Coronary artery (tissue), 2 donors: ENCODE measurements at places on chromosomes 3 and 15.

GRCh38 chr3:46266598-46266997, 24.3 kb downstream of the CCR3 start:
- DNase-seq: no peak

DNA sequence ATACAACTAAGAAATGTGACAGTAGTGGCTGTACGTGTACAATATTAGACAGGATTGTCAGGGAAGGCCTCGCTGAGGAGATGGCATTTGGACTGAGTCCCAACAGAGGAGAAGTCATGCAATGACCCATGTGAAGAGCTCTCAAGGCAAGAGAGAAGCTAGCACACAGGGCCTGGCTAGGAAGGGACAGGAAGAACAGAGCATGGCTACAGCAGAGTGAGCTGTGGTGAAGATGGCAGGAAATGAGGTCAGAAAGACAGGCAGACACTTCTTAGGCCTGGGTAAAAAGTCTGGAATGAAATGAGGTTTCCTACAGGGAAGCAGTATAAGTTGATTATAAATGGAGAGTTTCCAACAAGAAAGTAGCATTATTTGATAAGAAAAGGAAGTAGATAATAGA, 33.2 kb upstream of the LEKR1 start:
- no peak for DNase-seq

- DNase-seq: no peak
Observed at GRCh38 chr15:28125673-28126651, 26.8 kb upstream of the OCA2 start.

DNA sequence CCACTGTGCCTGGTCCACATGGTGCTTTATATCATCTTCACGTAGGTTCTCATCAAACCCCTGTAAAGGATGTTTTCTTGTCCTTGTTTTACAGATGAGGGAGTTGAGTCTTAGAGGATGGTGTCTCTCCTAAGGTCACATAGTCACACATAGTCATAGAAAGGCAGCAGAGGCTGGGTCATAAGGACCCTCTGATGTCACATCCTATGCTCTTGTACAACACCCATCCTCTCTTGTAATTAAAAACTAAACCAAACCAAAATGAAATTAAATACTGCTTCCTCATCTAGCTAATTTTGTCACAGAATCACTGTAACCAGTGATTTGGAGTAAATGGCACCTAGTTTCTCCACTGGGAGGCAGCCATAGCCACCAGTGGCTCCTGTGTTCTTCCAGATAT, 21.8 kb upstream of the ATP1B3 start:
- DNase-seq: no peak

DNA sequence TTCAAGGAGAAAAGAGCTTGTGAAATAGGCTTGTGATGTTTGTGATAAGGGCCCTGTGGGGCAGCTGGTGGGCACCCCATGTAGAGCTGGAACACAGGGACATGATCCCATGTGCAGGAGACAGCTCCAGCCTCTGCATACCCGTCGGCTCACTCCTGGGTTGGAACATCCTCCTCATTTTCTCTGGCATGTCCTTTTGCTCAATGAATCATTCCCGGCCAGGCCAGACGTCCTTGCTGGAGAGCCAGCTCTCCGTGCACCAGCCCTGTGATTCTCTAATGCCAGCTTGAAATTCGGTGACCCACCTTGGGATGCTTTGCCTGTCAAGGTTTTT, 77.3 kb downstream of the SMAD3 start:
- DNase-seq: no peak

- DNase-seq: no peak
Observed at GRCh38 chr15:91890614-91891013, 37.1 kb downstream of the SLCO3A1 start.

- DNase-seq: no peak
Observed at GRCh38 chr3:101758224-101758623, 20.8 kb upstream of the NXPE3 start.

DNA sequence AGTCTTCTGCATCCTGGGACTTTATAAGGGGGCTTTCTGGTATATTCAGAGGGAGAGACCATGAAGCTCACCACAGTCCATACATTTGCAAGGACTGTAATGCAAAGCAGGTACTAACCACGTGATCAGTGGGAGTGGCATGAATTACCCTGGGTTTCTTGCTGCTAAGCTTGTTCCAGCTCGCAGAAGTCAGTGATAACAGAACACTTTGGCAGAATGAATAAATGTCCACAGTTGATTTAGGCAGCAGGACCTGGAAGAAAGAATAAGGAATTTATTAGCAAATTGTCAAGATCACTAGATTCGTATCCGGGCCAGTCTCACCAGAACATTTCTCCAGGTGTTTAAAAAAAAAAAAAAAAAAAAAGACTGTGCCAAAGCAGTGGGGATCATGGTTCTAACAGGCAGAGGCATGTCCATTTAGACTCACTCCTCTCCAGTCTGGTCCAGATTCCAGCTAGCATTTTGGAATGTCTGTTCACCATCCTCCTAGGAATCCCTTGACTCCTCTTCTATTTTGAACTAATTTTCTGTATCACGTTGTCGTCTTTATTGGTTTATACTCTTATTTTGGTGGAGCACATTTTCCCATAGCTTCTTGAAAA, 24.5 kb downstream of the HHLA2 start:
- no peak for DNase-seq
